CD14-positive monocyte (primary cell): ENCODE measurements at places on chromosomes 1 and 21.

DNA sequence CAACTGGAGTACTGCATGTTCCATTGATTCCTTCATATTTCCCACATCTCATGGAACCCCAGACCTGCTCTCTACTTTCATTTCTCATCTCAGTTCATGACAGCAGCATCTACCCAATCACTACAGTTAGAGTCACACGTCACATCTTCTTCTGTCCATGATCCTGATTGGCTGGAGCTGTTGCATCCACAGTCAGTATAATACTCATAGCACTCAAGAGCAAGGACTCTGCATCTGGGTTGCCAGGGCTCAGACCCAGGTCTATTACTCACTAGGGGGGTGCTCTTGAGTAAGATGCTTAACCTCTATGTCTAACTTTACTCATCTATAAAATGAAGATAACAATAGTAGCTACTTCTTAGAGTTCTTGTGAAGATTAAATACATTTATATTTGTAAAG, 4.4 kb upstream of the XPR1 start:
- peak; percentile 18 for DNase-seq

GRCh38 chr1:39656391-39656790, 15.5 kb downstream of the NT5C1A start:
- DNase-seq, result no peak

- DNase-seq, result no peak
These were observed 3.8 kb upstream of the TINAGL1 start for GRCh38 chr1:31572323-31573104.

DNA sequence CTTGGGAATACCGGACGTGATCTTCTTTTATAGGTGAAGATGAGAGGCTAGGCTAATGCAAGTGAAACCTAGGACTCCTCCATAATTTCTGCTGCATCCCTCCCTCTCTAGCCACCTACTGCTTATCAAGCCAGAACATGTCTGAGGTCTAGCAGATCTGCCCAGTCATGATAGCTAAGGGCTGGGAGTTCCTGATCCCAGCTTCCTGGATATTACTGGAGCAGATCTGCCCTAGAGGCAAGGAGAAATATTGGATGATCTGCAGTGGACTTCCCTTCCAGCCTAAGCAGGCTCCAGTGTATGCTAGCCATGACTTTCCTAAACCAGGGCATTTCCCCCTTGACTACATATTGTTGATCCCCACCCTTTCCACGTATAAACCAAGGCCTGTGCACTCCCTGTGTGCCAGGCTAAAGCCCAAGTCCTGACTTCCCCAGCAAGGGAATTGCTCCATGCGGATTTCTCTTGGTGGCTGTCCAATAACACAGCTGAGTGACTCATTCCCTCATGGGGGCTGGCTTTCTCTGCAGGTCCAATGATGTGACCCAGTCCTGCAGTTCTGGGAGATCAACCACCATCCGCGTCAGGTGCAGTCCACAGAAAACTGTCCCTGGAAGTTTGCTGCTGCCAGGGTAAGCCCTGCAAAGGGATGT, 15.5 kb upstream of the SARS1 start:
- no peak for DNase-seq

- no peak for DNase-seq
These were observed 5.3 kb downstream of the ANKRD65 start for GRCh38 chr1:1415751-1416150.

DNA sequence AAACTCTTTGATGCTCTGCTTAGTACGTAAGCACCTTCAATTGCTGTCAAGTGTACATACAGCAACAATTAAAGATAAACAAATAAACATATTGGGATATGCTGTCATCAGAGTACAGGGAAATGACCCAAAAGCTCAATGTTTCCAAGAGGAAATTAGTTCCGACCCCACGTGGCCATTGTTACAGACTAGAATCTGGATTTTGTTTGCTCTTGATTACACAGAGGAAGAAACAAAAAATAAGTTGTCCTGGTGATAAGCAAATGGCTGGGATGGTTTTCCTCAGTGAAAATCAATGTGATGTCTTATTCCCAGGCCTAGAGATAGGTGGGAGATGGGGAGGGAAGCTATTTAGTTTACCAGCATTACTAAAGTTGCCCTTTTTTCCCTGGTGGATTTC, 113.0 kb upstream of the UBE2U start:
- DNase-seq, result no peak

DNA sequence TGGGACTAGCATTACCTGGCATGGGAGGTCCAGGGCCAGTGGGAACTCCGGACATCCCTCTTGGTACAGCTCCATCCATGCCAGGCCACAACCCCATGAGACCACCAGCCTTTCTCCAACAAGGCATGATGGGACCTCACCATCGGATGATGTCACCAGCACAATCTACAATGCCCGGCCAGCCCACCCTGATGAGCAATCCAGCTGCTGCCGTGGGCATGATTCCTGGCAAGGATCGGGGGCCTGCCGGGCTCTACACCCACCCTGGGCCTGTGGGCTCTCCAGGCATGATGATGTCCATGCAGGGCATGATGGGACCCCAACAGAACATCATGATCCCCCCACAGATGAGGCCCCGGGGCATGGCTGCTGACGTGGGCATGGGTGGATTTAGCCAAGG, 45.8 kb downstream of the ACP6 start:
- no peak for DNase-seq

GRCh38 chr21:26888256-26888655, 43.0 kb upstream of the ADAMTS1 start:
- no peak for DNase-seq

DNA sequence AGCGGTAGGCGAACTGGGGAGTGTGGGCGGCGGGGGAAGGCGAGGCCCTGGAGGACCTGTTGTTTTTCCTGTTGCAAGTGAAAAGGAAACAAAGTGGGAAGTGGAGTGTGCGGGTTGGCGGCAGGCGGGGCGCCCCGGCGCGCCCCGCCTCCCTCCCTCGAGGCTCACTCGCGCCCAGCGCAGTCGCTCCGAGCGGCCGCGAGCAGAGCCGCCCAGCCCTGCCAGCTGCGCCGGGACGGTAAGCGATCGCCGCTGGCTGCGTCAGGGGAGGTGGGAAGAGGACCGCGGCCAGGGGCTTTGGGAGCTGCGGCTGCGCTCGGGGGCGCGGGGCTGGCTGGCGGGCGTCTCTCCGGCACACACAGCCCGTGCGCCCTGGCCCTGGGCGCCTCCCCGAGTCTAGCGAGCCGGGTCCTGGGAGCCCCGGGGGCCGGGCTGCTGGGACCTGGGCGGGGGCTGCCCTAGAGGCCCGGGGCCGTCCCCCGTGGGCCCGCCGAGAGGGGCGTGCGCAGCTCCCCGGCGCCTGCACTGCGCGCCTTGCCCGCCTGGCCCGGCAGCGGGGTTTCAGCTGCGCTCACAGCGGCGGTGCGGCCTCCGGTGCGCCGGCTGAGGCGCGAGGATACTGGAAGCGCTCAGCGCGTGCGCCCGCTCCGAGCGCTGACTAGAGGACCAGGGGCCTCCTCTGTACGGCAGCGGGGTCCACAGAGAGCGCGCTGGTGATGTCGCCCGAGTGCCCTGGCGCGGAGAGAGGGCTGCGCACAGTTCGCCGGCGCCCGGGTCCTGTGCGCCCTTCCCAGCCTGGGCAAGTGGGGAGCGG, at the start of gene PIK3CD:
PIK3CD (plus strand) TSS at position 167 of the 814 bp plus-strand sequence. CDS start 58,725 bp downstream, outside the sequence.
- peak; percentile 46 for DNase-seq

GRCh38 chr1:107362468-107363140, 221.8 kb downstream of the NTNG1 start:
- DNase-seq, result no peak

DNA sequence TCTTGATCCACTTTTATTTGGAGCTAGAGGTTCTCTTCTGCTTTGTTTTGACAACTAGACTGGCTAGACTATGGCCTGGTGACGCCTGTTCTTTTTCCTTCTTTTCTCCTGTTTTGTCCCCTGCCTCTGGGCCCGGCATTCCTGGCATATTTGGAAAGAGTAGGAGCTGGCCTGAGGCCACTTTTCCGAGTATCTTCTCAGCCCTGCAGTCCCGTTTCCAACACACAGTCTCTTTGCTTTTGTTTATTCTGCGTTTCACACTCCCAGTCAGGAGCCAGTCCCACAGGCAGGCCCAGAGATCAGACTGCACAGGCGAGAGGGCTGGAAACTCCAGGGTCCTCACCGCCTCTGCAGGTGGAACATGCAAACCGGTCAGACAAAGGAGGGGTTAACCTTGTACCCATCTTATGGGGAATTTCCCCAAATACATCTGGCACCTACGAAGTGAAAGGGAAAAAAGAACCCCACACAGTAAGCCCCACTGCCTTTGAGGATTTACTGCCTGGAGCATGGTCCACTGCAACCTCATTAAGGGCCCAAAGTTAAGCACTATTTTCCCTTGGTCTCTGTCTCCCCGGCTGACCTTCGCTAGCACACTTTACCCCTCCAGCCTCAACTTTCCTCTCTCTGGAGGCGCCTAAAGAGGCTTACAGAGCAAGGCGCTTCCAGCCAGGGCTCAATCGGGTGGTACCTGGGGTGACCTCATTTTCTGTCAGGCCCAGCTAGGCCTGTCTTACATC, 141.1 kb downstream of the TOMM20 start:
- no peak for DNase-seq

- DNase-seq, result no peak
These were observed 1.1 kb downstream of the PRRX1 start for GRCh38 chr1:170664828-170665612.

GRCh38 chr1:24939040-24939674, 9.1 kb upstream of the RUNX3 start:
- DNase-seq, result no peak

DNA sequence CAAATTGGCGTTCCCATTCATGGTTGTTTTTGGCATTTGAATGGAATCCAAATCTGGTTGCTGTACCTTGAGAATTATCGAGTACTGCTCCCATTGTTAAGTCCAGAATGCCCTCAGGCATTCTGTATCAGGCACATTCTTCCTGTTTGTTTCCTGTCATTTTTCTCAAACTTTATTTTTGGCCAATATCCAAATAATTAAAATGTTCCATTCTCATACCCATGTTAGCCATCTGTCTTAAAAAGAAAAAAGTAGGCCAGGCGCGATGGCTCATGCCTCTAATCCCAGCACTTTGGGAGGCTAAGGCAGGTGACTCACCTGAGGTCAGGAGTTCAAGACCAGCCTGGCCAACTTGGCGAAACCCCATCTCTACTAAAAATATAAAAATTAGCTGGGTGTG, 29.3 kb upstream of the SHISA4 start:
- no peak for DNase-seq

DNA sequence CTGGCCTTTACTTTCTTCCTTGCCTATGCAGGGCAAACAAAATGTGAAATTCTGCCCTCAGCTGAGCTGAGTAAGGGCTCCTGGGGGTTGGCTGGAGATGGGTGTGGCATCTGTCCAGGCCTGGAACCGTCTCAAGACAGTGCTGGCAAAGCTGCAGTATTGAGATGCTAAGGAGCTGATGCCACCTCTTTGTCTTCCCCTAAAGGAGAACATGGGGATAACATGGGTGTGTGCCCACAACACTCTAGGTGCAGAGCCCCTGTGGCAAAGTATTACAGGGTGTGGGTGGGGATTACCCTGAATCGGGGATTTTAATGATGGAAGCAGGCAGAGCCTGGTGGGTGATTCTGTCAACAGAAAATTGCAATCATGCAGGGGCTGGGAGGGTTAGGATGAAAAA, 2.5 kb upstream of the ST3GAL3 start:
- DNase-seq, result no peak

- no peak for DNase-seq
These were observed 14.8 kb upstream of the SERINC2 start for GRCh38 chr1:31398246-31398645.

DNA sequence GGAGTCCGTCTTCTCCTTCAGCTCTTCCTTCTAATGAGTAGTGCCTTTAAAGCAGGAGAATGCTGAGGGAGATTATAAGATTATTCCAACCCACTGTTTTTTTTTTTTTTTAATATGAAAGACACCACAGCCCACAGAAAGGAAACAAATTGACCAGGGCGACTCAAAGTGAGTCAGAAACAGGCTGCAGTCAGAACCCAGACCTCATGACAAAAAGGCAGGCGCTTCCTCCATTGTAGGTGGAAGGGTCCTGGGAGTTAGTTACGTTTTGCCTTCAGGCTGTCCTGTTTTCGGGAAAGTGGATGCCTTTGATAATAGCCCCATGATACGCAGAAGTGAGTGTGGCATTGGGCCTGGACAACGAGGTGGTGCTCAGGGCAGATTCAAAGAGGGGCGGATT, 21.0 kb downstream of the PLXNA2 start:
- no peak for DNase-seq

GRCh38 chr1:216081445-216081844, 341.8 kb downstream of the USH2A start:
- DNase-seq, result no peak

DNA sequence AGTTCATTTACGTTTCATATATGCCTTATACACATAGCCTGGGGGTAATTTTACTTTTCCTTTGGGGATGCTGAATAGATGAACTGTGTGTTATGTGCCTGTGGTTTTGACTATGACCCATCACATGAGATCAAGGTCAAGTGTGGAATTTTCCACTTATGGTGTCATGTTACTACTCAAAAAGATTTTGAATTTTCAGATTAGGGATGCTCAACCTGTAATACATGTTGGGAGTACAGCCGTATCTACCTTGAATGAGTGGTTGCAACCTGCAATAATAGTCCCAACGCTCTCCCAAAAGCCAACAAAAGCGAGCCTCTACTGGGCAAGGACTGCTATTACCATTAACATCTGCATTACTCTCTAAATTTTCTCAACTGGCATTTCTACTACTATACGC, 68.5 kb upstream of the SDC3 start:
- no peak for DNase-seq

DNA sequence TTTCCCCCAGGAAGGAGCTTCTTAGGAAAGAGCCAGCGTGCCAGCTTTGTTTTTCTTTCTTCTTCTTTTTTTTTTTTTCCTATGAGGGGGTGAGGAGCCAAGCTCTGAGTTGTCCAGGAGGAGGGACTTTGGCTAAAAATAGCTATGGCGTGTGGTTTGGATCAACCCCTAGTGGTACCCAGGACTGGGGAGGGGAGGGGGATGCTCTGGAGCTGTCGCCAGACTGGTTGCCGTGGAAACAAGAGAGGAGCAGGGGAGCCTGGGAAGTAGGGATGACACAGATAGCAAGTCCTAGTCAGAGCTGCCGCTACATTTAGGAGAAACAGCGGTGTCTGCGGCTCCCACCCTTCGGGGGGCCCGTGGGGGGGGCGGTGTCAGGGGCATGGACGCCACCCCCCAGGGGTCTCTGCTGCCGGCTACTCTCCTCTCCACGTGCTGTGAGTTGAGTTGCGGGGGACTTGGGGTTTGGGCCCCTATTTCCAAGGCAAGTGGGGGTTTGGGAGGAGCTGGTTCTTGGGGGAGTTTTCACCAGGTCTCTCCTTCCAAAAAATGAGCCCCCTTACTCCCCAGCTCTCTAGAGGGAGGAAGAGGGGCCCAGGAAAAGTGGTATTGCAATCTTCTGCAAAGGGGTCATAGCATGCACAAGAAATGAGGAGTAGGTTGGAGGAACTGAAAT, at the start of gene KCNJ9:
KCNJ9 (plus strand) TSS at position 278 of the 676 bp plus-strand sequence. CDS start 2,493 bp downstream, outside the sequence.
- no peak for DNase-seq

GRCh38 chr1:228411548-228412430, 4.9 kb downstream of the TRIM17 start:
- no peak for DNase-seq
